Mesothelial cell of epicardium (in vitro differentiated cells): ENCODE measurements at places on chromosomes 4 and X.

- no peaks in the 10 kb centered on the region for H3K4me1 ChIP-seq
- no peak overlapping the region for H3K27ac ChIP-seq
- H3K27me3 ChIP-seq = no peaks in the 10 kb centered on the region
These were observed 382.2 kb upstream of the SPOCK3 start for GRCh38 chr4:167616476-167616875.

- DNase-seq = no peak
- H3K27ac ChIP-seq = peak overlapping the region; percentile 40
- peaks cover 5% of the 10 kb centered on the region for H3K4me1 ChIP-seq
- H3K27me3 ChIP-seq = no peaks in the 10 kb centered on the region
- H3K36me3 ChIP-seq = peaks cover 7% of the 10 kb centered on the region
These were observed 230.1 kb upstream of the FTHL17 start for GRCh38 chrX:31301941-31302340.

GRCh38 chrX:72114306-72114705 lies 17.4 kb downstream of the RTL5 start:
- peaks cover 3% of the 10 kb centered on the region for H3K36me3 ChIP-seq
- peak overlapping the region; percentile 88 for H3K27ac ChIP-seq
- no peaks in the 10 kb centered on the region for H3K27me3 ChIP-seq
- peaks cover 37% of the 10 kb centered on the region for H3K4me1 ChIP-seq

DNA sequence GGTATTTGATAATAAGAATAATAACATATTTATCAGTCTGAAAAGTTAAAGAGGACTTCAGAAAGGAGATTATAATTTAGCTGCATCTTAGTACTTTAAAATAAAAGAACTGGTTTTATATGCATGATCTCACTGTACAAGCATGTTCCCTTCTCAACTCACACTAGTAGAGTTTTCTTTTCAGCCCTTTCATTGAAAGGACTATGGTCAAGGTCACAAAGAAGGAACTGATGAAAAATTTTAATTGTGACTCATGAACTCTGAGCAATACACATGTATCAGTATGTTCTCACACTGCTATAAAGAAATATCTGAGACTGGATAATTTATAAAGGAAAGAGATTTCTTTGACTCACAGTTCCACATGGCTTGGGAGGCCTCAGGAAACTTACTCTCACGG lies 73.7 kb upstream of the NDST4 start:
- H3K4me3 ChIP-seq = no peak overlapping the region
- H3K4me1 ChIP-seq = no peaks in the 10 kb centered on the region
- no peaks in the 10 kb centered on the region for H3K36me3 ChIP-seq

DNA sequence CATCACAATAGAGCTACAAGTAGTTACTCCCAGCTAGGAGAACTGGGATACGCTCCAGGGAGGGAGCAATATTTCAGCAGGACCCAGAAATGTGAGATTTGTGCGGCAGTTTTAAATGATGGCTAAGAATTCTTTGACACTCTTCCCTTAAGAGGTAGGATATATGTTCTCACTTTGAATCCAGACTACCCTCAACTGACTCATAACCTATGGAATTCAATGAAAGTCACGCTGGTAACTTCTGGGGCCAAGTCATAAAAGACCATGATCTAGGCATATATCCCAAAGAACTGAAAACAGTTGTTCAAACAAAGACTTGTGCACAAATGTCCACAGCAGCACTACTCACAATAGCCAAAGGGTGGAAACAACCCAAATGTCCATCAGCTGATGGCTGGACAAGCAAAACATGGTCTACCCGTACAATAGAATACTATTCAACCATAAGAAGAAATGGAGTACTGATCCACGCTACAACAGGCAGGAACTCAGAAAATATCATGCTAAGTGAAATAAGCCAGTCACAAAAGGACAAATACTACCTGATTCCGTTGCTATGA lies 10.5 kb downstream of the CD99L2 start:
- H3K4me3 ChIP-seq = no peak overlapping the region
- peaks cover 3% of the 10 kb centered on the region for H3K36me3 ChIP-seq
- H3K27me3 ChIP-seq = no peaks in the 10 kb centered on the region
- no peak for DNase-seq
- H3K27ac ChIP-seq = no peak overlapping the region

GRCh38 chr4:113336556-113336955 lies 287.1 kb downstream of the ANK2 start:
- H3K4me1 ChIP-seq = peaks cover 7% of the 10 kb centered on the region
- H3K27me3 ChIP-seq = no peaks in the 10 kb centered on the region
- H3K4me3 ChIP-seq = no peak overlapping the region
- H3K27ac ChIP-seq = no peak overlapping the region

GRCh38 chr4:98816386-98816785 lies 112.5 kb downstream of the EIF4E start:
- H3K36me3 ChIP-seq = no peaks in the 10 kb centered on the region
- H3K27ac ChIP-seq = no peak overlapping the region
- DNase-seq = no peak
- H3K27me3 ChIP-seq = no peaks in the 10 kb centered on the region

- DNase-seq = peak; percentile 54
- H3K36me3 ChIP-seq = peaks cover 21% of the 10 kb centered on the region
- peaks cover 33% of the 10 kb centered on the region for H3K4me1 ChIP-seq
These were observed 482 bp downstream of the RNF4 start for GRCh38 chr4:2469192-2469984.

- no peak for DNase-seq
- H3K27me3 ChIP-seq = no peaks in the 10 kb centered on the region
- H3K36me3 ChIP-seq = peaks cover 17% of the 10 kb centered on the region
- H3K4me3 ChIP-seq = peak overlapping the region; percentile 43
These were observed 4.9 kb downstream of the SPRY1 start for GRCh38 chr4:123401271-123402120.

DNA sequence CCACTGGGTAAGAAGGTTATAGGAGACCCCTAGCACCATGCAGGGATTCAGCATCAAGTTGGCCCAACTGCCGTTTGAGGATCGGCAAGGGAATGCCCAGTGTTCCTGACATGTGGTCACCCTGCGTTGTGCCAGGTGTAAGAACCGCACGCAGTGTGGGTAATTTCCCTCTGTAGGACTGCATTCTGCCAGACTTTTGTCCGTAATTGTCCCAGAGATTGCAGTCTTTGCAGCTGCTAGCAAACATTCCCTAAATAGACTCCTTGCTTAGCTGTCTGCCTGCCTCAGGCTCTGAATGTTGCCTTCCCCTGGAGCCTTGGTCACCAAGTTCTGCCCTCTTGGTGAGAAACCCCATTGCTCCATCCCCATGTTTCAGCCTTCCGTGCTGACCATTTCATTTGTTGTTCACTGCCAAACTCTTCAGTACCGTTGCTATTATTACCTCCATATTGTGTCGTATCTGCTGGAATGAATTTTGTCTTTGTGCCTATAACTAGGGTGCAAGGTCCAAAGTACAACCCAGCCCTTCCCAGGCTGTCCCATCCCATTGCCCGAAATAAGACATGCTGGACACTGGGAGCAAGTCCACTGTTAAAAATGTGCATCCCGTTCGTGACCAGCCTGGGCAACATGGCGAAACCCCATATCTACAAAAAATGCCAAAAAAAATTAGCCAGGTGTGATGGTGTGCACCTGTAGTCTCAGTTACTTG lies 53.8 kb upstream of the USP9X start:
- no peaks in the 10 kb centered on the region for H3K27me3 ChIP-seq
- no peaks in the 10 kb centered on the region for H3K36me3 ChIP-seq
- H3K27ac ChIP-seq = no peak overlapping the region
- H3K4me1 ChIP-seq = peaks cover 13% of the 10 kb centered on the region
- DNase-seq = no peak

GRCh38 chr4:138488533-138488932 lies 246.4 kb upstream of the SLC7A11 start:
- H3K4me1 ChIP-seq = no peaks in the 10 kb centered on the region
- H3K27ac ChIP-seq = no peak overlapping the region
- DNase-seq = no peak
- no peaks in the 10 kb centered on the region for H3K27me3 ChIP-seq

- H3K4me1 ChIP-seq = peaks cover 22% of the 10 kb centered on the region
- DNase-seq = no peak
- H3K27me3 ChIP-seq = no peaks in the 10 kb centered on the region
- H3K4me3 ChIP-seq = no peak overlapping the region
- H3K36me3 ChIP-seq = no peaks in the 10 kb centered on the region
These were observed 7.2 kb upstream of the IDS start for GRCh38 chrX:149512225-149512885.

DNA sequence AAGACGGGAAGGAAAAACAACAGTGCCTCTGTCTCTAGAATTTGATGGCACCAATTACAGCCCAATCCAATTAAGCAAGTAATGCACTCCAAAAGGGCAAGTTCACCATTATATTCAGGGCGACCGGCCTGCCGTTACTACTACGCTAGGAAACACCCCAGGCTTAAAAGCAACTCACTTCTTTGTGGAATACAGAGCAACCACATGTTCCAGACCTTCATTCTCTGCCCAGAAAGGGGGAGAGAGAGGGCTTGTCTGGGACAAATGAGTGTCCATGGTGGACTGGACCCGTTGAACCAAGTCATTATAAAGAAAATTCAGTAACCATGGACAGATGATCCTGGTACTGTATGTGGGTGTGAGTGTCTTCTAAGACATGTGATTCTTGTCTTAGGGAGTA lies 1.6 kb downstream of the KDR start:
- peaks cover 62% of the 10 kb centered on the region for H3K27me3 ChIP-seq
- H3K36me3 ChIP-seq = peaks cover 2% of the 10 kb centered on the region
- no peak for DNase-seq
- H3K4me3 ChIP-seq = peak overlapping the region; percentile 86

DNA sequence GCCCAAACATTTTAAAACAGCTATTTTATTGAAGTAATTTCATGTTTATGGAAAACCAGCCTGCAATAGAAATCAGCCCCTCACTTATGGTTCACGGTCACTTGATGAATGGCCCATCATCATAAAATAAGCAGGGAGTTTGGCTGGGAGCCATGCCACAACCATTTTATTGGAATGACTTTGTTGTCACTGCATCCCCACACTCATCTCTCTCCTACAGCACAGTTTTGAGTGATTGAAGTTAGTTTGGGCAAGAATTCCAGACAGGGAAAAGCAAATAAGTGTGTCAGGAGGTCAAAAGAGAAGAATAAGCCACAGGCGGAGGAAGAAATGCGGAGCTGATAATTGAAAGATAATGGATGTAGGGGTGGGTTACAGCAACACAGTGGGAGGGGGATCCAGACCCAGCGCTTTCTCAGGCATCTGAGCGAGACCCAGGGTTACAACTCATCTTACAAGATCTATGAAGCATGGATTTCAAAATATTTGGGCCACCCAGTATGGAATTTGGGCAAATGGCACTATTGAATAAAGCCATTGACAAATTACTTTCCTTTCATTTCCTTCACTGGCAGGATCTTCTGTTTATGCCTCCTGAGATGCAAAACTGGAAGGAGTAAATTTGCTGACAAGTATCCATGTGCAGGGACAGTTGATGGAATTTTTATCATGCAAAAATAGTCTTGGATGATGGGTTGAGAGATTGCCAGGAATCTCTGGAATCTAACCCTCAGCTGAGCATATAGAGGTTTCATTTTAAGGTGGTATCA lies 100.8 kb downstream of the SHROOM3 start:
- no peaks in the 10 kb centered on the region for H3K27me3 ChIP-seq
- no peak for DNase-seq
- no peak overlapping the region for H3K4me3 ChIP-seq
- peaks cover 22% of the 10 kb centered on the region for H3K4me1 ChIP-seq
- peak overlapping the region; percentile 53 for H3K27ac ChIP-seq

- no peak for DNase-seq
- no peak overlapping the region for H3K27ac ChIP-seq
- H3K27me3 ChIP-seq = peaks cover 3% of the 10 kb centered on the region
- H3K4me3 ChIP-seq = no peak overlapping the region
These were observed 567.7 kb downstream of the KCNIP4 start for GRCh38 chr4:21380861-21381260.

DNA sequence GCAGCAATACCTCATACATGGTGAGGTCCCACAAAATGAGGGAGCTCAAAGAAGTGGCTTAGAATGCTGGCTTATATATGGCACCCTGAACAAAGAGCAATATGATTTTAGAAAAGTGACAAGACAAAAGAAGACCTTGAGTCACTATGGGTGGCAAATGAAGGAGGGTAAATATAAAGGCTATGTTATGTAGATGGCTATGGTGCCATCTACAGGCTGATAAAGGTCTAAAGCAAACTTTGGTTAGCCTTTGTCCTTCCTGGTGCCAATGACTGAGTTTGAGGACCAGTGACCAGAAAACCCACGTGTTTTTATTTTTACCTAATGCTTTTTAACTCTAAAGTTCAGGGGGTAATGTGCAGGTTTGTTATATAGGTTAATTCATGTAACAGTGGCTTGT lies 151.8 kb downstream of the CCNG2 start:
- H3K4me3 ChIP-seq = no peak overlapping the region
- H3K36me3 ChIP-seq = no peaks in the 10 kb centered on the region
- H3K4me1 ChIP-seq = peaks cover 4% of the 10 kb centered on the region
- DNase-seq = no peak

DNA sequence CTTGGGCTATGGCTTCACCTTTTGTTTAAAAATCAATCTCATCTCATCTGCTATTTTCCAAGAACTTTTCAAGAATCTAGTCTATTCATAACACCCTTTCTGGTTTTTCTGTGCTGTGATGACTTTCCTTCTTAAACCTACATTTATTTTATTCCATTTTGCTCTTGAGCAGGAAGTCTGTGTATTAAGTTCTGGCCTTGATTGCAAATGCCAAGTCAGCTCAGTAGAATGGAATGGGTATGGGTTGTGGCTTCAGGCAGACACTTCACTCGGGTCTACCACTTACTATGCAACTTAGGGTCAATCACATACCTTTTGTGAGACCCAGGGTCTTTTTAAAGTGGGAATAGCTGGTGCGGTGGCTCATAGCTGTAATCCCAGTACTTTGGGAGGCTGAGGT lies 522.3 kb downstream of the TRIML1 start:
- H3K4me1 ChIP-seq = peaks cover 3% of the 10 kb centered on the region
- H3K36me3 ChIP-seq = no peaks in the 10 kb centered on the region
- H3K4me3 ChIP-seq = no peak overlapping the region

GRCh38 chrX:134737061-134737460 lies 78.8 kb upstream of the PLAC1 start:
- H3K27ac ChIP-seq = no peak overlapping the region
- no peaks in the 10 kb centered on the region for H3K36me3 ChIP-seq
- DNase-seq = no peak
- peaks cover 41% of the 10 kb centered on the region for H3K4me1 ChIP-seq
- no peaks in the 10 kb centered on the region for H3K27me3 ChIP-seq

- H3K4me3 ChIP-seq = no peak overlapping the region
- H3K27me3 ChIP-seq = peaks cover 16% of the 10 kb centered on the region
These were observed 68.1 kb downstream of the SORBS2 start for GRCh38 chr4:185743722-185744487.

GRCh38 chr4:85777908-85778631 lies 303.1 kb downstream of the ARHGAP24 start:
- H3K4me1 ChIP-seq = peaks cover 59% of the 10 kb centered on the region
- peak overlapping the region; percentile 97 for H3K27ac ChIP-seq
- H3K4me3 ChIP-seq = peak overlapping the region; percentile 86
- DNase-seq = no peak
- H3K36me3 ChIP-seq = no peaks in the 10 kb centered on the region
- no peaks in the 10 kb centered on the region for H3K27me3 ChIP-seq

- H3K27ac ChIP-seq = no peak overlapping the region
- H3K36me3 ChIP-seq = no peaks in the 10 kb centered on the region
- H3K4me1 ChIP-seq = peaks cover 4% of the 10 kb centered on the region
- no peak for DNase-seq
- H3K27me3 ChIP-seq = no peaks in the 10 kb centered on the region
- no peak overlapping the region for H3K4me3 ChIP-seq
These were observed 8.7 kb upstream of the FGFR3 start for GRCh38 chr4:1784395-1784788.
